Uterus (tissue), 4 donors: ENCODE measurements at places on chromosomes 16 and 17.

- DNase-seq: peak; percentile 88
Measured at GRCh38 chr17:47229535-47230443, 20.6 kb downstream of the MYL4 start.

- no peak for DNase-seq
Measured at GRCh38 chr17:73203788-73204479, 11.1 kb downstream of the COG1 start.

DNA sequence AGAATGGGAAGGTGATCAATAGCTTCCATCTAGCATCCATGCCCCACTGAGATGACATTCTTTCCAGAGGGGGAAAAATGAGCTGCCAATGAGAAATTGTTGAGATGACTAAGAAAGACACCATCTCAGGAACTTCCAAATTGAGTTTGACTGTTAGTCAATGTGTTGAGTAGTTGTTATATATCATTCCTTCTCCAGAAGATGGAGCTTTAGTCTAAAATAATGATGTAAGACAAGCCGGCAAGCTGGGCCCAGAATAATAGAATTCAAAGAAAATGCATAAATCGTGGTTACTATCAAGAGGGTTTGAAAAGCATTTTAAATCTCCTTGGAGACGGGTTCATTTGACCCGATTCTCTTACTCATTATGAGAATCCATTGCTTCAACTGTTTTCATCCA is 71.0 kb upstream of the ATF7IP2 start:
- DNase-seq: no peak

DNA sequence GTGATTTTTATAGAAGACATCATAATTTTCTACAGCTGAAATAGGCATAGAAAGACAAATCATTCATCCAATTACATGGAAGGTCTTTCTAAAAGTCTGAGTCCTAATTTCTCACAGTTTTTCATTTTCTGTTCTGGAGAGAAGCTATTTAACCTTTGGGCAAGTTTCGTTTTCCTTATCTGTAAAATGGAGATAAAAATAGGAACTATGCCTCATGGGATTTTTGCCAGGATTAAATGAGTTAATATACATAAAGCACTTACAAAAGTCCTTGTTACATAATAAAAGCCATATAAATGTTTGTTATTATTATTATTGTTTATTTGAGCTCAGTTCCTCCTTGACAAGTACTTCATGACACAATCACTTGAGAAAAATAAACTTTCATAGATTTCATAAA is 121.4 kb downstream of the SKAP1 start:
- DNase-seq: no peak
